ENCODE measurements at places on chromosomes 11 and 22.

DNA sequence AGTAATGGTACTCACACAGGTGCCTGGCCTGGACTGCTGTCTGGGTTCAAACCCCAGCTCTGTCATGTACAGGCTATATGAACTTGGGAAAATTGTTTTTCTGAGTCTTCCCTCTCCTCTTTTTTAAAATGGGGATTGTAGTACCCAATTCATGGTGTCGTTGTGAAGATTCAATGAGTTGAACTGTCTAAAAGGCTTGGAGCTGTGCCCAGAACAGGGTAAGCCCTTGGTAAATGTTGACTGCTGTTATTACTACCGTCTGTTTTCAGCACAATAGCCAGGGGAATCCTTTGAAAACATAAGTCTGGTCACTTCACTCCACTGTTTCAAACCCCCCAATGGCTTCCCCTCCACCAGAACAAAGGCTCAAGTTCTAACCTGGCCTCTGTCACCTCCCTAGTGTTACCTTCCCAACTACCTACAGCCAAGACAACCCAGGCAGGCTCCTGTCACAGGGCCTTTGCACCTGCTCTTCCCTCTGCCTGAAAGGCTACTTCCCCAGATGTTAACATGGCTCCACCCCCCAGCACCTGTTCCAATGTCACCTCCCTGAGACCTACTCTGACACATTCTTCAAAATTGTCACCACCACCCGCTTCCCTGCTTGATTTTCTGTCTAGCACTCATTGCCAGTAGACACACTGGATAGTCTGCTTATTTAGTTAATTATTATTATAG is 152.8 kb downstream of the CHST1 start:
- no peak for DNase-seq

- DNase-seq = no peak
These were observed 12.2 kb downstream of the SMTN start for GRCh38 chr22:31093086-31093850.

- no peak for DNase-seq
These were observed 458 bp downstream of the RTN4R start for GRCh38 chr22:20267441-20268278.

DNA sequence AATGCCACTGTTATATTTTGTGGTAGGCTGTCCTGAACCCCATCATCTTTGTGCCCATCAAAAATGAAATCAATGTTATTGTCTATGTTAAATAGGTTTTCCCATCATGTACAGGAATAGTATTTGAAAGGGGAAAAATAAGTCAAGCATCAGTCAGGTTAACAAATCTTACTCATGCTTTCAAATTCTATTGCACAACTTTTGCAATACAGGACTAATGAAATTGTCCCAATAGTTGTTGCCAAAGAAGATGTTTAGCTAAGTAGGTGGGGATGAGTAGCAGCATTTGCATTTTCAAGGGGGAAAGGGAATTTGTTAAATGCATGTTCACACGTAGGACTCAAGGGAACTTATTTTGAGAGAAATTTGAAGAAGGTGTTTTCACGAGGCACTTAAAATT is 962.1 kb downstream of the JRKL start:
- no peak for DNase-seq

DNA sequence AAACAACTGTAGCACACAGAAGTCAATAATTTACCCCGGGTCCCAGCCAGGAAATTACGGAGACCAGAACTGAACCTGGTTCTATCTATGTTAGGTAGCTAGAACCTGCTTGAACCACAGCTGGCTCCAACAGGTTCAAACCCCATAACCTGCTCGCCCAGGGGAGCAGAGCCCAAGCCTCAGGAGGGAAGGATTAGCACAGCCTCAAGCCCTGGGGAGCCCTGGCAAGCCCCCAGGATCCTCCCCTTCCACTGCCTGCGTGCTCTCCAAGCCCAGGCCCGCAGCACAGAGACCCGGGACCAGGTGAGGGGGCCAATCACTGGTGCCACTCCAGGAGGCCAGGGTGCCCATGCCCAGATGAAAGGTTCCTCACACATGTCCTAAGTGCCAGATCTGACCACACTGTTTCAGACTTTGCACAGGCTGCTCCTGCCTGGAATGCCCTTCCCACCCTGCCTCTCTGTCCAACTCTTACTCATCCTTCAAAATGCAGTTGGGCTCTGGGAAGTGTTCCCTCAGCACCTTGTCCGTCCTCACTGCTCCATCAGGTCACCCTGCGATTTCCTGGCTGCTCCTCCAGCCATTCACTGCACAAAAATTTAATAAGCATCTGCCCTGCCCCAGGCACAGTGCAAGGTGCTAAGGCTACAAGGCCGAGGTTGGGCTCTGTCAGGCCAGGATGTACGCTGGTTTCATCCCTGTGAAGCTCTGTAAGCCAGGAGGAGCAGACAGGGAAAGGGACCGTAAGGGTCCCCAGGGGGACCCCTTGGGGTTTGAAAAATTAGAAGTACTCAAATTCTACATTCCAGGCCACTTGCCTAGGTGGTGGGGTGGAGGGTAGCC is 32.2 kb downstream of the ARRB1 start:
- no peak for DNase-seq

DNA sequence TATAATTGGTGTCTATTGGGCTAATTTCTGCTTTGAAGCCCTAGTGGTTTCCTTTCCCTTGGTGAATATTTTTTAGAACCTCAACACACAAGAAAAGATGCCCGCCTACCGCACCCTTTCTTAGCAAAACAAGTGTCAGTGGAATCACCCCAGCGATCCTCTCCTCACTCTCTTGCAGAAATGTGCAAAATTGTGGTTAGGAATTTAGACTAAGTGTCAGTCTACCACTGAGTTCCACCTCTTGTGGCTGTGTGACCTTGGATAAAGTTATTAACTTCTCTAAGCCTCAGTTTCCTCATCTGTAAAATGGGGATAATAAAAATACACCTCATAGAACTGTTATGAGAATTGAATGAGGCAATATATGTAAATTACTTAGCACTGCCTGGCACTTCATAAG is 5.3 kb upstream of the JAML start:
- DNase-seq = no peak

DNA sequence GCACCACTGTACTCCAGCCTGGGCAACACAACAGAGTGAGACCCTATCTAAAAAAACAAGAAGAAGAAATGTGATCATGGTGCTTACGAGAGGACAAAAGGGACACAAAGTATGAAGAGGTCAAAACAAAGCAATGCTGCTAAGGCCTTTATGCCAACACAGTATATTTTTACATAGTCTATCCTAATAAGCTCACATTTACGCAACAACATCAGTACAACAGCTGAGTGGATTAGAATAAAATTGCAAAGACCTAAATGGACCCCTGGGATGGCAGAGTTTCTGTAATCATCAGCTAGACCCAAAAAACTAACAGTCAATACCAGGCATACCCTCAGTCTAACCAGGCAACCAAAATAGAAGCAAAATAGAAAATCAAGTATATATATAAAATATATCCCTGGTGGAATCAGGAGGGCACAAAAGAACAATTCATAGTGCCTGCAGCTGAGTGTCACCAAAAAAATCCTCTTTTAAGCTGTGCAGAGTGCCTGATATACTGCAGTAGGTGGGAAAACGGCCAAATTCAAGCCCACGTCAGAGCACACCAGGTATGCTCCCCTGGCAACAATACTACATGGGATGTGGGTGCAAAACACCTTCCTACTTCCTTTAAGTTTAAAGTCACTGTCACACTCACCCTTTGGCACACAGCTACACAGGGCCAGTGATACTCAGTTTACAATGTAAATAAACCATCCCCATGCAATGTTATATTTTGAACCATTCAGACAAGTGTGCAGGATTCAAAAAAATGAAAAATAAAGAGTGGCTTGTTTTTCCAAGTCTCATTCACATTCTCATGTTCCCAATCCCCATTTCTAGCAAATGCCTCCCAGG is 57.8 kb downstream of the RBFOX2 start:
- no peak for DNase-seq

DNA sequence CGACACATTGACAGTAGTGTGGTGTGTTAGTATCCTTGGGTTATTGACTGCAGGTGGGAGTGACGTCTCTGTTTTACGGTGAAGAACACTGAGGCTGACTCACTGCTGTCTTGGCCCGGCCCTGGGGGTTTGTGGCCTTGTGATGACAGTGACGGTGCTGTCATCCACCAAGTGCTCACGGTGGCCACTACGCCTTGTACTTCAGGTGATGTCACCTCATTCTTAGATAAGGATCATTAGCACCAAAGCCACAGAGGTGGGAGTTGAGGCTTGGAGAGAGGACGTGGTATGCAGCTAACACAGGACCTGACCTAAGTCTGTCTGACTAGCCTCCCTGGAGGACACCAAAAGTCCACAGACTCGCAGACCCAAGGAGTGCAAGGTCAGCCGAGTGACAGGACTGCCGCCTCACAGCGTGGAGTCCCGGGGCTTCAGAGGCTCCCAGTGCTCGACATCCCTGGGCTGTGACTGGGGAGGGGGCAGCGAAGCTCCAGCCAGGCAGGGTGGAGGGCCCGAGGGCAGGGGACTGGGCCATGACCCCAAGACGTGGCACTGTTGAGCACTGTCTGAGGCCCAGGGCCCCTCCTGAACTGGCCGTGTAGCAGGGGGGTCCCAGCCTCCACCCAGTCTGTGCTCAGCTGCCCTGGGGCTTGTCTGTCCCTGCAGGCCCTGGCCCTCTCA is 56.5 kb downstream of the NAT10 start:
- DNase-seq = no peak

GRCh38 chr11:34682825-34683224 is 61.9 kb downstream of the EHF start:
- no peak for DNase-seq

GRCh38 chr11:71341173-71341572 is 88.8 kb upstream of the SHANK2 start:
- DNase-seq = no peak

DNA sequence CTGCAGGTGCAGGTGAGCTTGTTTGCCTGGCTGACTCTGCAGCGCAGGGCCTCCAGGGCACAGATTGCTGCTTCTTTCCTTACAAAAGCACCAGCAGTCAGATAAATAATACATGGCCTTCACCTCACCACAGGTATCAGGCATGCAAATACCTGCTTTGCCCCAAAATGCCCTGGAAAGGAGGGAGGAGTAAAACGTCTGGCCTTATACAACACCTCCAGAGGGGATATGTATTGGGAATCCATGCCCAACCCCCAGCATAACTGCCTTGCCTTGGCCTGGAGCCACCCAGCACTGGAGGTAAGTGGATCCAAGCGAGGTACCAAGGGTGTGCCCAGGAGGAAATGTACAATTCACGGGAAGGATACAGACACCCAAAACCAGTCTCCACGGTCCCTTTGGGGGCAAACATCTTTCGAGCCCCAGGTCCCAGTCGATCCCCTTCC is 860 bp downstream of the TMEM184B start:
- no peak for DNase-seq

DNA sequence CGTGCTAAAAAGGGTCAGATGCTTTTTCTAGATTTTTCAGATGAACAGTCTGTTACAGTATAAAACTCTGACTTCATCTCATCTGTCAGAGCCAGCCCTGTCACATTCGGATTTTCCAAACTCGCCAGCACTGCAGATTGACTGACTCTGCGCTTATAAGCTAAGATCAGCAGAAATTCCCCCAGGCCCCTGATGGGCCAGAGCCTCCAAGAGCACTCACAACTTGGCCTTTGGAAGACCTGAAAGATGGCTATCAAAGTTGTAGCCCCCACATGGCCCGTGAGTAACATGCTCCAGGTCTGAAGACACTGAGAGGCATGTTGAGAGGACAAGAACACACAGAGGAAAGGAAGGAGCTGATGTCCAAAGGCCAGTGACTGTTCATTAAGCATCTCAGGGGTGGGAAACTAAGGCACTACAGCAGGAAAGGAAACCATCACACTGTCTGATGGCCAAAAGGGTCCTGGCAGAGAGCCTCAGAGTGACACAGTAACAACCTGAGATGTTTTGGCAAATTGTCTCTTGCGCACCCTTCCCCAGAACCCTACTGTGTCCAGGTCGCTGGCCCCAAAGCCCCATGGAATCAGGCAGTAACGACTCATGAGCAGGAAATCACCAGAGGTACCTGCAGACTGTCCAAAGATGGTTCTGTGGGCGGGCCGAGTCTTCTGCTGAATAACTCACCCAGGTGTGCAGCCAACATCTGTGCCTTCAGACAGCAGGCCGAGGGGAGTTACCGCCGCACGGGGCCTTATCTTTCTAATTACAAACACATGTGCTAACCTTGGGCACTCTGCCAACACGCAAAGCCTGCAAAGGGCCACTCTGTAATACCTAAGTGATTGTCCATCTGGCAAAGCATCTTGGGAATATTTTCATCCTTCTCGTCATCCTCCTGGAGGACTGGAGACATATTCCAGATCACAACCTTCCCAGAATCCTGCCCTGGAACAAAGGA is 23.6 kb downstream of the HIRA start:
- no peak for DNase-seq

DNA sequence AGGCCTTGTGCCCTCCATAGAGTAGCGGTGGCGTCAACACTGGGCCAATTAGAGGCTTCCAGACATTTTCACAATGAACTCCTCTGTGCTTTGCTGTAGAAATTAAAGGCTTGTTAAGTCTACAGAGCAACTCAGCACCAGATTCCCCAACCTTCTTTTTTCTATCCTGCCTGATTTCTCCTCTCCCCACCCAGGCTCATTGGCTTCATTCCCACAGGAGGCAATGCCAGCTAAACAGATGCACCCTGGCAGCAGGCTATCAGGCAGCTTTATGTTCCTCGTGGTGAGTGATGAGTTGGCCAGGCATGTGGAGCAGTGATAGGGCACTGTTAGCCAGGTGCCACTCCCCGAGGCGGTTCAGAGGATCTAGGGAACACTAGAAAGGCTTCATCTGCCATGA is 4.8 kb downstream of the DIXDC1 start:
- DNase-seq = no peak

DNA sequence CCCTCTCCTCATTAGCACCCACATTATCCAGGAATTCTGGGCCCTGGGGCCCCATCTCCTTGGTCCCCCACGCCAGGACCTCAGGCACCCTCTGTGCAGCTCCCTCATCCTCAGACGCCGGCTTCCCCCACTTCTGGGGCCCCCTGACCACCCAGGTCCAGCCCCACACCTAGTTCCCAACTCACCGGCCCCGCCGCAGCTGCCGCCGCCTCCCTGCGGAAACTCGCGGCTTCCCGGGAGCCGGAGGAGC is at the start of gene PCSK7:
PCSK7 (minus strand) TSS at position 232 of the 250 bp plus-strand sequence. CDS start 2,229 bp downstream, outside the sequence.
- DNase-seq = no peak

DNA sequence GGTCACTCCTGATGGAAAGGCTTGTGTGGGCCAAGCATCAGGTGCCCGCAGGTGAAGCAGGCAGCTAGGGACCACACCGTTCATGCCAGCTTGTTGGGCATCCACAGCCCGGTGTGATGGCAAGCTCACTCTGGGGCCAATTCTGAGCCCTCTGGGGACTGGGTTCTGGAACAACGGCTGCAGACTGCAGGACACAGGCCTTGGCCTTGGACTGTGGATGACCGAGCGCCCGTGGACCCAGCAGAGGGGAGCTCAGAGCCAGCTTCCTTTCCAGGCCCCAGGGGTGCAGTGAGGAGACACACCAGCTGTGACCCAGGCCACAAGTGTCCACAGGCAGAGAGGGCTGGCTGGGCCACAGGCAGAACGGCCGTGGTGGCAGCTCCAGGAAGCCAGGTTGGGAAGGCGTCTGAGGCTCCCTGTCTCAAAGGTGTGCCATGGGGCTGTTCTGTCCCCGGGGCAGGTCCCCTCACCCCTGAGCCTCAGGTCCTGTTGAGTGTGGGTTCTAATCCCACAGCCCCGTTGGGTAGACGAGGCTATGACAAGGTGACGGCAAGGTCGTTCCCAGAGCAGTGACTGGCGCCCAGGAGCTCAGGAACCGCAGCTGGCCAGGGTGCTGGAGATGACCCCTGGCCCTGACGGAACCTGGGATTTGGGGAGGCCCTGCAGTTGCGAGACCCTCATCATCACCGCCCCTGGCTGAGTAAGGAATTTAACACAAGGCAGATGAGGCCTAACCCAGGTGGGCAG is 1079.4 kb downstream of the BRD1 start:
- no peak for DNase-seq

- no peak for DNase-seq
These were observed 370.2 kb downstream of the AASDHPPT start for GRCh38 chr11:106447631-106448191.

All from foreskin melanocyte (primary cell).